ENCODE measurements at places on chromosomes 3 and 15.

GRCh38 chr3:21330293-21330692, 420.7 kb downstream of the ZNF385D start:
- no peak for DNase-seq

- no peak for DNase-seq
These were observed 47.0 kb upstream of the SNRPA1 start for GRCh38 chr15:101342056-101342455.

DNA sequence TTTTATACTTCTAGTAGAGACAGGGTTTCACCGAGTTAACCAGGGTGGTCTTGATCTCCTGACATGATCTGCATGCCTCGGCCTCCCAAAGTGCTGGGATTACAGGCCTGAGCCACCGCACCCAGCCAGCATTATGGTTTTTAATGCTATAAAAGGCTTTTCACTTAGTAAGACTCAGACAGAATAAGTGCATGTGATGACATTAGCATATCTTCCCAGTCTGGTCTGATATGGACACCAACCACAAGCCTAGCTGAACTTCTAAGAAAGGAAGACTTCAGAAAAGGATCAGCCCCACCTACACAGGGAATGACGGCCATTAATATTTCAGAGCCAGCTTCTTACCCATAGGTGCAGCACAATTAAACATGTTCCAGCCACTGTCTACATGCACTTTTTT, 27.0 kb downstream of the GRK7 start:
- no peak for DNase-seq

DNA sequence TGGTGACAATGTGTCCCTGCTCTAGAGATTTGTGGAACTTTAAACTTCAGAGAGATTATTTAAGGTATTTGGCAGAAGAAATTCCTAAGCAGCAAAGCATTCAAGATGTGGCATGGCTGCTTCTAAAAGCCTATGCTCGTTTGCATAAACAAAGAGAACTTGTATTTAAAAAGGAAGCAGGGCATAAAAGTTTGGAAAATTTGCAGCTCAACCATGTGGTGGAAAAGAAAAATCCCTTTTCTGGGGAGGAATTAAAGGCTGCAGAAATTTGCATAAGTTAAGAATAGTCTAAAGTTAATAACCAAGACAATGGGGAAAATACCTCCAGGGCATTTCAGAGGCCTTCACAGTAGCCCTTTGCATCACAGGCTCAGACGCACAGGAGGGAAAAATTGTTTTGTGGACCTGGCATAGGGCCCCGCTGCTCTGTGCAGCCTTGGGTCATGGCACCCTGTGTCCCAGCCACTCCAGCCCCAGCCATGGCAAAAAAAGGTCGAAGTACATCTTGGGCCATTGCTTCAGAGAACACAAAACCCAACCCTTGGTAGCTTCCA, 1109.1 kb downstream of the OTOL1 start:
- no peak for DNase-seq

GRCh38 chr3:114093596-114093995, 37.1 kb downstream of the QTRT2 start:
- DNase-seq = no peak

- no peak for DNase-seq
These were observed 906.0 kb upstream of the ALCAM start for GRCh38 chr3:104460477-104461406.

DNA sequence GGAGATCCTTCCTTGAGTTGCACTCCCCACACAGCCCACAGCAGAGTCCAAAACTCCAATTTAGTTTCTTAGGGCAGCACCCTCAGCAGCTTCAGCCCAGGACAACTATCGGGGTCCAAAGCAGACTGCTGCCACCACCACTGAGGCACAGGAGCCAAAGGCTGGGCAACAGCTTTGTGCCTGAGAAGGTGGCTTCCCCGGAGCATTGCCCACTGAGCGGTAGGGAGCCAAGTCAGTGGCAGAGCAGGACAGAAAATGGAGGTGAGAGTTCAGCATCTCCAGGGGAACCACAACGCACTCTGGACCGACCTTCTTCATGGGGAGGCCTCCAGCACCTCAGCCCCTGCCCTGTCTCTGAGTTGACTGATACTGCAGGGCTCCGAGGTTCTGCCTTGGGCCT, 43.4 kb downstream of the CDAN1 start:
- no peak for DNase-seq

GRCh38 chr3:13535905-13536304, 13.0 kb upstream of the FBLN2 start:
- no peak for DNase-seq

GRCh38 chr15:68989541-68990230, 24.8 kb upstream of the NOX5 start:
- DNase-seq = no peak

DNA sequence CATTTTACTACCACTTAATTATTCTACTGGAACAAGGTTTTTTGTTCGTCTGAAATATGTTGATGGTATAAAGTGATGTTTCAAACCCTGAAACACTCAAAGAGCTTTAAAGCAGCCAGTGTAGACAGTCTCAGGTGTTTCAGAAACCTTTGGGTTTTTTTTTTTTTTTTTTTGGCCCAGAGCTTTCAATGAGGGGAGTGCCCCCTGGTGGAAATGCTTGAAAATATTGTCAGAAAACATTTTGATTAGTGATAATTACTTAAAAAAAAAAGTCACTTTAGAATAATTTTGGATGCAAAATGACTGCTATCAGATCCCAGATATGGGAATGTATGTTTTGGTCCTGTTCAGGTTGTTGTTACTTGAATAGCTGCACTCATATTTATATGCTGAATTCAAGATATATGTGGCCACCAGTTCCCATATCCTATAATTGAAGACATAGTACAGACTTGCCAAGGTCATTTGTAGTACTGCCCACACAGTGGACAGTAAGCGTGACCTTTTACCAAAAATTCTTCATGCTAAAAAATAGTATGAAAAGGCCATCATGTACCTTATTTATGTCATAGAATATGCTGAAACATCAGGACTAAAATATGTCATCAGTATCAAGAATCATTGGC, 35.9 kb downstream of the SATB1 start:
- DNase-seq = no peak

- DNase-seq = no peak
These were observed 657.3 kb upstream of the TGFBR2 start for GRCh38 chr3:29949131-29949530.

- DNase-seq = no peak
These were observed 209.0 kb downstream of the NEK10 start for GRCh38 chr3:27160146-27160545.

GRCh38 chr15:57122080-57122840, 203.8 kb downstream of the TCF12 start:
- no peak for DNase-seq

- DNase-seq = no peak
These were observed 1762.5 kb downstream of the SI start for GRCh38 chr3:163315786-163316185.

- DNase-seq = no peak
These were observed 636.0 kb upstream of the TBL1XR1 start for GRCh38 chr3:177833332-177833731.

DNA sequence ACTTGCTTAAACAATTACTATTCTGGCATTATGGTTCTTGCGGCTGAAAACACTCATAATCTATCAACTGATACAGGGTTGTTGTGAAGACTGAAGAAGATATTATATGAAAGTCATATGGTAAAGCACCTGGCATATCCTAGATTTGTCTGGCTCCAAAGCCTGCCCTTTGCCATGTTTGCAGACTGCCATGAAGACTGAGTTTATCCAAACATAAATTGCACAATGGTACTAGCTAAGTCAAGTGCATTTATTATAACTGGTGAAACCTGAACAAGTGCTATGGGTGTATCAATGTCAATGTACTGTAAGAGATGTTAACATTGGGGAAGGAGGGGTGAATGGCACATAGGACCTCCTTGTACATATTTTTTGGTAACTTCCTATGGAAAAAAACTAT, 87.4 kb upstream of the MEX3B start:
- DNase-seq = no peak

GRCh38 chr3:98977520-98977919, 76.0 kb upstream of the DCBLD2 start:
- no peak for DNase-seq

DNA sequence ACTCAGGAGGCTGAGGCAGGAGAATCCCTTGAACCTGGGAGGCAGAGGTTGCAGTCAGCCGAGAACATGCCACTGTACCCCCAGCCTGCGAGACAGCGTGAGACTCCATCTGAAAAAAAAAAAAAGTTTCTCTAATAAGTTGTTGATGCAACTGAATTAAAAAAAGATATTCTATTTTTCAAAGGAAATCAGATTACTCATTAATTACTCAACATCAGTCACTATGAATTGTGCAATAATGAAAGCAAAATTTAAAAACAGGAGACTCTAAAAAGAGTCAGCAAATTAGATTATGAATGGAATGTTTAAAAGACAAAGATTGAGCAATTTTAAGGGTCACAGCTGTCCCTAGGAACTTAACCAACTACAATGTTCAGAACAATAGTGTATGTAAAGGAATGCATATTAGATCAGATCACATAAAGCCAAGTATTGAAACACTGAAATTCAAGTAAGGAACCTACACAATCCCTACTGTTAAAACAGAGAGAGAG, 60.2 kb upstream of the SLC4A7 start:
- no peak for DNase-seq

DNA sequence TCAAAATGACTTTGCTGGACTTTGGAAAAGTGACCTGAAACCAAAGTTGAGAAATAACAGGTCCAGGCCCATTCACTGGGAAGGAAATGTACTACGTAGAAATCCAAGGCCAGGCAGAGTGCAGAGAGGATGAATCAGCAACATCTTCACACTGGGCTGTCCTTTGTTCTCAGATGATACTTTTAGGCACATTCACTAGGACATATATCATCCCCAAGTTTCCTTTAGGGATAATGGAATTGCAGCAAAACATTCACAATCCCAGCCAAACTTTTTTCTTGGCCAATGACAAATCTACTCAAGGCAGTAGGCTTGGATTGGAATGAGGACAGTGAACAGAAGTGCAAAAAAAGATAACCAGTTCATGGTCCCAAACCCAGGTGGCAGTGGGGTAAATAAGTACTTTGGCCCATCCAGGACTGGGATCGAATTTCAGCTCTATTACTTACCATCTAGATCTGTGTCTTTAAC, 75.1 kb downstream of the CLDN11 start:
- no peak for DNase-seq

- no peak for DNase-seq
These were observed 51.9 kb downstream of the NKIRAS1 start for GRCh38 chr3:23864931-23865330.

- DNase-seq = no peak
These were observed 116.8 kb downstream of the LMLN start for GRCh38 chr3:198076722-198077308.

DNA sequence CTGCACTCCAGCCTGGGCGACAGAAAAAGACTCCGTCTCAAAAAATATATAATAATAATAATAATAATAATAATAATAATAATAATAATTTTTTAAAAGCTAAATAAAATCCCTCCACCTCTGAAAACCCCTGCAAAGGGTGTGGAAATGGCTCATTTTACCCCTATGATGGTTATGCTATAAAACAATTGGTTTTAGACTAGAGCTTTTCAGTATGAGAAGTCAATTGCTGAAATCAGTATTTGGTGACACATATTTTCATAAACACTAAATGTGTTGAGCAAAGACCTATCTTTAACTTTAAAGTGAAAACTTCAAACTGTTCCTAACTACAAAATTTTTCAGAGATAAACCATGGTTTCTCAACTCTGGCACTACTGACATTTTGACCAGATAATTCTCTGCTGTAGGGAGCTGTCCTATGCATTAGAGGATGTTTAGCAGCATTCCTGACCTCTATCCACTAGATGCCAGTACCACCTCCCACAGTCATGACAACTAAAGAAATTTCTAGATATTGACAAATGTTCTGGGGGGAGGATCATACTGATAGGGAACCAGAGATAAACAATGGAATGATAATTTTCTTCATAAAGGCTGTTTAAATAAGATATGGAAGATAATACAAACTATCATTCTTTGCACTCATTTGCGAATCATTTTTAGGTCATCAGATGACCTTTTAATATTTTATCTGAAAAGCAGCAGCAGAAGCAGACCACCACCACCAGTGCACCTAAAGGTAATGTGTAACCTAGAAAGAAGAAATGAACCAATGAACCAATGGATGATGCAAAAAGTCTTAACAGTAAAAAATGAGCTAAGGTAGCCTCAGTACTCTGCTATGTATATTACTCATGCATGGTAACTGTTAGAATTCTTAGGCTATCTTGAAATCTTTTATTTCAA, 13.8 kb downstream of the PTPN9 start:
- no peak for DNase-seq

DNA sequence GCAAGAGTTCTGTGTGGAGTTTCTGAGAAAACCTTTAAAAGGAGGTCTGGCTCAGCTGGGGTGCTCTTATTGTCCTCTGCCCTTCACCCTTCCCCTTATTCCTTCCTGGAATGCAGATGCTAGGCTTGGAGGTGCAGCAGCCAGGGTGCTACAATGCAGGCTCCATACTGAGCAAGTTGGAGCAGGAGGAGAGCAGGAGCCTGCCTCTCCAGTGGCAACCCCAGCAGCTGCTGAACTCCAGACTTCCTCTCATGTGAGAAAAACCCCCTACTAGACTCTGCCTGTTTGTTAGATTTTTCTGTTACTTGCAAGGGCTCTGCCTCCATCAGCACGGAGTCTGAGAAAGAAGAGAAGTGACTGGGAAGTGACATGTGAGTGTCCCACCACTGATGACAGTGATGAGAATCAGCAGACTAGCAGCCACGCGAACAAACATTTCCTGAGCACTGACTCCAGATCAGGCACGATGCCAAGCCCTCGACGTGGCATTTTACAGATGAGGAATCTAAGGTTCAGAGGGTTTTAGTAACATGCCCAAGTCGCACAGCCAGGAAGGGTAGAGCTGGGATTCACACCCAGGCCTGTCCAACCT, 16.1 kb upstream of the RARRES1 start:
- no peak for DNase-seq

- DNase-seq = no peak
These were observed 192.9 kb downstream of the BCHE start for GRCh38 chr3:165644331-165644730.

DNA sequence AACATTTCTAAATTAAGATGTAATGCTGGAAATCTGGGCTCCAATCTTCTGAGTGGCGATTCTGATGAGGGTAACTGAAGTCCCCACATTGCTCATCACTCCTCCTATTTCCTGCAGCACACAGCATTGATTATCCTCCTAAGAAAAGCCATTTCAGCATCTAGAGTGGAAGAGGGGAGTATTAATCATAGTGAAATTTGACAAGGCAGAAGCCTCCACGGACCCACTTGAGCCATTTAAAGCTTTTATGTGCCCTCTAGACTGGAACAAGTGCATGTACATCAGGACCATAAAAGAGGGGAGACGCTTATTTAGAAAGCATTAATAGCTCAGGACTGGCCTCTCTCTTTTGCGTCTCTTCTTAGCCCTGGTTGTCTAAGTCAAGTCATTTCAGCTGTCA, 25.8 kb downstream of the AQP9 start:
- no peak for DNase-seq

DNA sequence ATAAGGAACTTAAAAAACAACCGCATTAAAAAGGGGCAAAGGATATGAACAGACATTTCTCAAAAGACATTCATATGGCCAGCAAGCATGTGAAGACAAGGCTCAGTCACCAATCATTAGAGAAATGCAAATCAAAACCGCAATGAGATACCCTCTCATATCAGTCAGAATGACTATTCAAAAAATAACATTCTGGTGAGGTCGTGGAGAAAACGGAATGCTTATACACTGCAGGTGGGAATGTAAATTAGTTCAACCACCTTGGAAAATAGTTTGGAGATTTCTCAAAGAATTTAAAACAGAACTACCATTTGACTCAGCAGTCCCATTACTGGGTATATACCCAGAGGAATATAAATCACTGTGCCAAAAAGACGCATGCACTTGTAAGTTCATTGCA, 496.6 kb upstream of the SGO1 start:
- DNase-seq = no peak

GRCh38 chr15:101426761-101427333, 62.7 kb downstream of the PCSK6 start:
- DNase-seq = no peak
